Activated effector memory CD4-positive, alpha-beta T cell treated with anti-CD3 and anti-CD28 coated beads, Interleukin-2, amount 50 U/mL, for 16 hours (primary cell): ENCODE measurements at places on chromosomes 6 and 20.

- DNase-seq: no peak
These were observed 266.8 kb upstream of the PLN start for GRCh38 chr6:118281291-118281690.

- DNase-seq: peak; percentile 100
These were observed at the start of gene RPP40 for GRCh38 chr6:5003604-5004372. Gene RPP40 (minus strand): TSS chr6:5004037. CDS start chr6:5004002, 35 bp downstream.

DNA sequence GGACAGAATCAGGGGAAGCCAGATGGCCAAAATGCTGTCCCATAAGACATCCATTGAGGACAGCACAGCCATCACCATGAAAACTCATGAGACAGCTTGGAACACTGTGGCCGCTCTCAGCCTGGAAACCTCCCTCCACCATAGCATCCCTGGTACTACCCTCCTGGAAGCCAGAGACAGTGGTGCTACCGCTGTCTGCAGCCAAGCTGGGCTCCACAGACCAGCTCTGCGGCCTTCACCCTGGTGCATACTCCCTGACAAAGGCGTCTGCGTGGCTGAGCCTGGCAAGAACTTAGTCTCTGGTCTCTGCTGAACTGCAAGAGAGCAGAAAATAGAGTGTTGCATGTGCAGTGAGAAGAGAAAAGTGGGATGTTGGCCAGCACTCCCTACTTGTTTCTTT lies 558.0 kb downstream of the C6orf118 start:
- no peak for DNase-seq

- DNase-seq: no peak
These were observed 10.4 kb downstream of the KCNS1 start for GRCh38 chr20:45090481-45090880.

DNA sequence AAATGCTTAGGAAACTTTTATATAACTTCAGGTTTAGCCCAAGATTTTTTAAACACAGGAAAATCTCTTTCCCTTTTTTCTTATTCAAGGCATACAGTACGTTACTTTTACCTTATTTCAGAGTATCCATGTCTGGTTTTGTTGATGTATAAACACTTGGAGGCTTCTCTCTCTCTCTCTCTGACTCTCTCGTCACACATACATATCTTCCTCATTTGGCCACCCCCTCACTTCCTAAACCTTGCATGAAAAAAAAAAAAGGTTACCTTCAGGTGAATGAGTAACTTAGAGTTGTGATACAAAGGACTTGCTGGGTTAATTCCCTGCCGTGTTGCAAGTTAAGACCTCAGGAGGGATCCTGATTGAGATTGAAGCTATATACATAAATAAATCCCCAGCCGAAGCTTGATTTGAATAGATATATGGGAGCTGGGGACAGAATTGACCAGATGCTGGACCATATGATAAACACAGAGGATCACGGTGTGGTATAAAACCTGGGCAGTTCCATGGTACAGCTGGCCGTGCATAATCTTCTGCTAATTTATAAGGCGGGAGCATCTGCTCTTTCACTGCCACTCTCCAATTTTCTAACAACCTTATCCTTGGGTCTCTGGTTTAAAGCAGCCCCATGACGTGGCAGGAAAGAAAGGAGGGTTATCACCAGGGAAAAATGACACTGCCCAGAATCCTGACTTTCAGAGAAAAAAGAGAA lies 55.1 kb upstream of the IL20RA start:
- no peak for DNase-seq

DNA sequence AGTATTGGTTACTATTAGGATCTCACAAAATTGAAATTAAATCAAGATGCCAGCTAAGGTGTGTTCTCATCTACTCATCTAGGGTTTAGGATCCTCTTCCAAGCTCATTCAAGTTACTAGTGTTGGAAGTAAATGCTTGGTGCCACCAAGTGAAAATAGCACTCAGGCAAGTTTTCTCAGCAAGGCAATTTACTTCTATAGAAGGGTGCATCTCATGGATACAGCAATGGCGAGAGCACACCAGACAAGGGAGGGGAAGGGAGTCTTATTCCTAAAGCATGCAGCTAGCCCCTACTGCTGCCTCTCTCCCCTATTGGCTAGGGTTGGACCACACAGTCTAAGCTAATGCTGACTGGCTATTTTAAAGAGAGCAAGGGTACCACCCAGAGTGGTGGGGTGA lies 23.0 kb upstream of the FAM8A1 start:
- no peak for DNase-seq

GRCh38 chr6:98335594-98335993 lies 498.8 kb upstream of the POU3F2 start:
- DNase-seq: no peak

GRCh38 chr6:4336778-4337442 lies 201.5 kb upstream of the ECI2 start:
- DNase-seq: no peak

DNA sequence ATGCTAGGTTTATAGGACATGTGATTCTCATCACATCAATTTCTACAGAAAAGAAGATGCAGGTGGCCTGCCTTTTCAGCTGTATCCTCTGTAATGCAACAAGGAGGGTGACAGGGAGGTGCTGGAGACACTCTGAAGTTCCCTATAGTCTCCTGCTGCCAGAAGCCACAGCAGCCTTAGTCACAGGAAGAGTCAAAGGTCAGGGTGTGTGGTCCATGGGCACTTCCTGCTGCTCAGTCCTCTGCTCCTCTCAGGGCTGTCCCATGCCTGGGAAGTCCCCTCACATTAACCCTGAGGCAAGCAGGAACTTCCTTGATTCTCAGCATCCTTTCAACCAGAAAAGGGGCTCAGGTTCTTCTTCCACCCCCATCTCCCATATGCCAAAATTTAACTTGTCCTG lies 144.8 kb upstream of the FOXA2 start:
- DNase-seq: no peak

GRCh38 chr6:15365273-15365687 lies 119.4 kb downstream of the JARID2 start:
- DNase-seq: no peak

- DNase-seq: no peak
These were observed 78.5 kb downstream of the CBFA2T2 start for GRCh38 chr20:33568378-33568777.
